ENCODE measurements at places on chromosomes 11 and 22.

DNA sequence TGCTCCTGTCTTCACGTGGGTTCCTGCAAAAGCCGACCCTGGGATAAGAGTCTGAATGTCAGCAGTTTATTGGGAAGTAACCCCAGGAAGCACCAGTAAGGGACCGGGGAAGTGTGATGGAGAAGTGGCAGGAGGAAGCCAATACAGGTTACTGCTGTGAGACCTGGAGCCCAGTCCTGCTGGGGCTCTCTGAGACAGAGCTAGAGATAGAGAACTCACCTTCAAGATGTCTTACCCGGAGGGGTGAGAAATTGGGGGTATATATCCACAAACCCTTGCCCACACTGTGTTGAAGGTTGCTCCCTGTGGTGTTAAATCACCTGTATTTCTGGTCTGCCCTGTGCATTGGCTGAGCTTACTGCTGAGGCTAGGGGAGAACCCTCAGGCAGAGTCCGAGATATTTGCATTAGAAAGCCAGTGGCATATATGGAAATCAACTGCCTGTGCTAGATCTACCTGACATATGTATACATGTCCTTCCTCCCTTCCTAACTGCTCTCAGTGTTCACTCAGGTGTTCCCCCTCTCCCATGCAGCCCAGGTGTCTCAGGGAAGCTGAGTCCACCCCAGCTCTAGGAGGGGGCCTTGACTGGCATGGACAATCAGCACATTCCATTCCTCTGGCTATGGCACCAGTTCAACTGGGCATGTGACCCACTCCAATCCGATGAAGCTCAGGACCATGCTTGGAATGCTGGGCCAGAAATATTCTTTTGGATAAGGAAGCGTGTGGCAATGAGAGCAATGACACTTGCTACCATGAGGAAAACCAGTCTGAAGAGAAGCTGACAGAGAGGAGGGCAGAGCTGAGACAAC is 6.8 kb upstream of the MICAL2 start:
- DNase-seq, result peak; percentile 57

DNA sequence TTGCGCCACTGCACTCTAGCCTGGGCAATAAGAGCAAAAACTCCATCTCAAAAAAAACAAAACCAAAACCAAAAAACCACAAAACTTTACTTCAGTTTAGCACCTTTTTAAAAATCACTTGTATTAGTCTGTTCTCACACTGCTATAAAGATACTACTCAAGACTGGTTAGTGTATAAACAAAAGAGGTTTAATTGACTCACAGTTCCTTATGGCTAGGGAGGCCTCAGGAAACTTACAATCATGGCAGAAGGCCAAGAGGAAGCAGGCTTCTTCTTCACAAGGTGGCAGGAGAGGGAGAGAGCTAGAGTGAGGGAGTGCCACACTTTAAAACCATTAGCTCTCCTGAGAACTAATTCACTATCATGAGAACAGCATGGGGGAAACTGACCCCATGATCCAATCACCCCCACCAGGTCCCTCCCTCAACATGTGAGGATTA is 261.3 kb downstream of the TMEM135 start:
- DNase-seq, result no peak

DNA sequence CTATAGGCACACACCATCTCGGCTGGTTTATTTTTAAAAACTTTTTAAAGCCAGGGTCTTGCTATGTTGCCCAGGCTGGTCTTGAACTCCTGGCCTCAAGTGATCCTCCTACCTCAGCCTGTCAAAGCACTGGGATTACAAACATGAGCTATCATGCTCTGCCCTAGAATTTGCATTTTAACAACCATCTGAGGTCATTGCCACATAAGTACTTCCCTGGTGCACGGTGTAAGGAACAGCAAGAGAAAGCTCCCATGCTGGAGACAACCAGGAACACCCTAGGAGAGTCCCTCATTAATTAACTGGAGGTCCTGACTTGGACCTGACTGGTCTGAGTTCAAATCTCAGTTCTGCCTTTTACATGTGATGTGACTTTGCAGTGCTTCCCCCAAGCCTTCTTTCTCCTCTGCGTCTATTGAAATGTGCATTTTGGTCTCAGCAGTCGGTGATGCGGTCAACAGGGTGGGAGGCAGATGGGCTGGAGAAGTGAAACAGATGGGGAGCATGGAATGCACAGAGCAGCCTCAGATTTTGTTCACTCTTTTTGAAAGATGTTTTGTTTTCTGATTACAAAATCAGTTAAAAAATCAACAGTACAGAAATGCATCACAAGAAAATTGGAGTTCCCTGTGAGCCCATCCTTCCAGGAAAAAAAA is 146.5 kb downstream of the MYO18B start:
- DNase-seq, result no peak

DNA sequence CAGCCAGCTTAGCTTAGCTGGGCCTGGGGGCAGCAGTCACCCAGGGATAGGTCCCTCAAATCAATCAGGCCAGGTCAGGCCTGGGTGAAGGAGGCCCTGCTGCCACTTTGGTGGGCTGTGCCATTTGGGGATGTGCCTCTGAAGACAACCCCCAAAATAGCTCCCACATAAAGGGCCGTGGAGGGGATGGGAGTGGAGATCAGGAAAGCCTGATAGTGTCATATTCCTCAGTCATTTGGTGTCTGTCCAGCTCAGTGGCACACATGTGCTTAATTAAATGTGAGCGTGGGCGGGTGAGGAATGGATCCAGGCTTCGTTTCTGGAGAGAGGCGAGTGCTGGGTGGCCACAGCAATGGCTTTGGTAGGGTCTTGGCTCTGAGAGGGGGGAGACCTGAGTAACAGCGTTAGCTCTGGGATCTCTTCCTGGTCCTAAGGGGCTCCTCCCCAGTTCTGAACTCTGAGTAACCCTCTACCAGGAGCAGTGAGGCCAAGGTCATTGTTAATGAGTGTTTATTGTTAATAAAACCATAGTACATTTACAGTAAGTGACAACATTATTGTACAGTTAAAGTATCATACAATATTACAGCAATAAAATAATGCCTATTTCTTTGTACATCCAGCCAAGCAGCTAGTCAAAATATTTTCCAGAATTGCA is 45.2 kb downstream of the NAT10 start:
- DNase-seq, result peak; percentile 76

All from myocyte (in vitro differentiated cells).